Left lung (tissue), 14 donors: ENCODE measurements at places on chromosomes 2 and 18. TPM values are rescaled to one million over a fixed set of nuclear protein-coding genes. Genes with fewer than 3 reads are reported as not detected.

DNA sequence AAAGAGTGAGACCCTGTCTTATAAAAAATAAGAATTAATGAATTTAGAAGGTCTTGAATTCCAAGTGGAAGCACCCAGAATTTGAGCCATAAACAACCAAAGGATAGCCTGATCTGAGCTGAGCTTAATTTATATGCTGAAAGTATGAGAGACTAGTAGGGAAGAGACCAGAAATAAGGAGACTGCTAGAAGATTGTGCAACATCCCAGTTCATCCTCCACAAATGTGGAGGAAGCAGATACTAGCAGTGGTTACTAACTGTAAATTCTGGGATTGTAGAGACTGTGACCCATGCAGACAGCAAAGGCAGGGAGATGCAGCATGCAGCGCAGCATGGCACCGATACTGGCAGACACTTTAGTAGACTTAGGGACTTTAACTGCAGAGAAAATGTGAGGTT, 1.5 kb upstream of the SULT1C2 start:
- DNase-seq = no peak

DNA sequence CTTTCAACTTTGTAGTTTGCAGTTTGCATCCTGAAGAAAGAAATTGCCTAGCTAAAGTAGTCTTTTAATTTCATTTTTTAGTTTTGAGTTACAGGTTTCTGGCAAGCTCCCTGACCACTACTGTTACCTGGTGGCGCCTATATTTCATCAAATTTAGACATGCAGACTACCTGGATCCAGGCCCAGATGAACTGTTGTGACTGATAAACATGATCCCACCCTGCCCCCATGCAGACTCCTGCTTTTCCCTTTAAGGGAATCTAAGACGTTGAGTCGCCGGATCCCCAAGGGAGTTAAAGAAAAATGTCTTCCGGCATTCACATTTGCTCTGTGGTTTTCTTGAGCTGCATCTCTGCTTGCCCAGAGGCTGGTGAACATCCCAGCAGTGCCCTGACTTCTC, 22.2 kb downstream of the METAP1D start:
- no peak for DNase-seq

DNA sequence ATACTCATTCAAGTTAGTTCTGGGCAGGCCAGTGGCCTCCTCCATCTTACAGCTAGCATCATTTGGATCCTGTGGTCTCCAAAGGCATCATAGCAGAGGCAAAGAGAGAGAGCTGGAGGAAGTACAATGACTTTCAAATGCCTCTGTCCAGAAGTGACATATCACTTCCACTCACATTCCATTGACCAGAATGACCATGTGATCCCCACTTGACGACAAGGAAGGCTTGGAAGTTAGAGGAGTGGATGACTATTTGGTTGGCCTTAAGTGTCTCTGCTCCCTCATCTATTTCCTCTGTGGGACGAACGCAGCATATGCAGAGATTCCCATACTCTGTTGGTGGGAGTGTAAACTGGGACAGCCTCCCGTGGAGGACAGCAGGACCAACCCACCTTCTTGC, 27.8 kb upstream of the MLPH start:
- no peak for DNase-seq

Gene ANKRD30B
- not detected for polyA plus RNA-seq

Gene ERICH2
- polyA plus RNA-seq = 13.2 TPM

Gene SPP2
- not detected for polyA plus RNA-seq

GRCh38 chr2:10460366-10460796, 12.3 kb upstream of the ODC1 start:
- no peak for DNase-seq

DNA sequence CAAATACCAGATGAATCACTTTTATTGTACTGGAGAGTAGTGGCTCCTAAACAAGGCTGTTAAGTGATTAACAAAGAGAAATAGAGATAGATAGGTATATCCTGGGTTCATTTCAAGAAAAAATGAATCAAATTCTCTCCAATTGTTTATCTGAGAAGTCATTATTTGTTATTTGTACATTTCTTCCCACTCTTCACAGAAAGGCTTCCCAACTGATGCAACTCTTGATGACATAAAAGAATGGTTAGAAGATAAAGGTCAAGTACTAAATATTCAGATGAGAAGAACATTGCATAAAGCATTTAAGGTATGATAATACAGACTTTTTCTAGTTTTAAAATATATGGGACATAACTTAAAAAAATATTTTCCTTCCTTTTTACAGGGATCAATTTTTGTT, 7.9 kb downstream of the SSB start:
- no peak for DNase-seq

DNA sequence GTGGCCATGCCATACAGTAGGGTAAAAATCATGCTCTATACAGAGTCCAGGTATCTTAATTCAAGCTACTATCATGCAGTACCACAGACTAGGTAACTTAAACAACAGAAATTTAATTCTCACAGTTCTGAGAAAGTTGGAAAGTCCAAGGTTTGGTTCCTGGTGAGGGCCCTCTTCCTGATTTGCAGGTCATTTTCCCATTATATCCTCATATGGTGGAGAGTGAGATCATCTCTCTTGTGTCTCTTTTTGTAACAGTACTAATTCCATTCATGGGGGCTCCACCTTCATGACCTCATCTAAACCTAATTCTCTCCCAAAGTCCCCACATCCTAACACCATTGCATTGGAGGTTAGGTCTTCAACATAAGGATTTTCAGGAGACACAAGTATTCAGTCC, 335.0 kb upstream of the ACVR2A start:
- no peak for DNase-seq

Gene SERPINB8
- polyA plus RNA-seq = 3.4 TPM

Gene REEP1
- polyA plus RNA-seq = 19.6 TPM

- DNase-seq = no peak
Measured at GRCh38 chr2:7018282-7018701, 101.1 kb downstream of the RNF144A start.

- DNase-seq = no peak
Measured at GRCh38 chr2:38586931-38587330, 15.8 kb downstream of the HNRNPLL start.

Gene PRKAG3
- not detected for polyA plus RNA-seq

- no peak for DNase-seq
Measured at GRCh38 chr2:105180491-105180972, 61.0 kb upstream of the GPR45 start.

GRCh38 chr2:159960414-159960813, 102.0 kb downstream of the PLA2R1 start:
- no peak for DNase-seq

GRCh38 chr2:85399183-85399455, 11.0 kb downstream of the CAPG start:
- DNase-seq = no peak

- DNase-seq = no peak
Measured at GRCh38 chr2:127596311-127597045, 49.5 kb upstream of the GPR17 start.

DNA sequence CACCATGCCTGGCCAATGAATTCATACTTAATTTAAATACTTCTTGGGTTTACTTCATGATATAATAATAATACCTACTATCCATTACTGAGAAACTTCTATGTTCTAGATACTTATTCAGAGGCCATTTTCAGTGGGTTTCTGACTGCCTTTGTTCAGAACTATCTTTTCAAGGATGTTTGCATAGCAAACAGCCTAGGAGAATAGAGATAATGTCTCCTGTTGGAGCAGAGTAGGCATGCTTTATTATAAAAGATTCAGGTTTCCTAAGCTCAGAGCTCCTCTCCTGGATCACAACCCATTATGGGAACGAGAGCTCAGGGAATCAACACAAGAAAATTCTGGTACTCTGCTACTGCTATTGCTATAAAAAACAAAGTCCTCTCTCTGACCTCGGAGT, 11.1 kb downstream of the FASTKD1 start:
- no peak for DNase-seq

GRCh38 chr2:196415384-196415783, 224.1 kb upstream of the CCDC150 start:
- DNase-seq = no peak
